ENCODE measurements at places on chromosomes 2 and 18. TPM values are rescaled to one million over a fixed set of nuclear protein-coding genes. Genes with fewer than 3 reads are reported as not detected.

BMP10 gene
- not detected for total RNA-seq

PARD6G gene
- 3.5 TPM for total RNA-seq

- DNase-seq = peak; percentile 19
These were observed 980 bp upstream of the PDE6D start for GRCh38 chr2:231781798-231782726.

- no peak for DNase-seq
These were observed 123.2 kb upstream of the CDCA7 start for GRCh38 chr2:173231465-173231864.

GRCh38 chr2:230614913-230615332, 97.7 kb upstream of the CAB39 start:
- no peak for DNase-seq

GRCh38 chr18:13626544-13626908, 99.8 kb downstream of the FAM210A start:
- no peak for DNase-seq

DNA sequence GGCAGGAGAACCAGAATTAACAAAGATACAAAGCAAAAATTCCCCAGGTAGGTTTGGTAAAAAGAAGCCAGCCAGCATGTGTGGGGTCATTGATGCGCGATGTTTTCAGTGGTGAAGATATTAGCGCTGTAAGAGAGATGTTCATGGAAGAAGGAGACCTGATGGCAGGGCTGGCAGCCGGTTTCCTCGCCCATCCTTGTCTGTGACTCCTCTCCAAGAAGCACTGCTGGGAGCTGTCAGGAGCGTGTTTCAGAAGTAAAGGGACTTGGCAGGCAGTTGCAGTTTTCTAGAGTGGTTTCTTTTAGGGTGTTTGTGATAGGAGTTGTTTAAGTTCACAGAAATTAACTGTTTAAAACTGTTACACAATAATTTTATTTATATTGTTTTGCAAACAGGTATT, 24.6 kb downstream of the TAF1B start:
- no peak for DNase-seq

DNA sequence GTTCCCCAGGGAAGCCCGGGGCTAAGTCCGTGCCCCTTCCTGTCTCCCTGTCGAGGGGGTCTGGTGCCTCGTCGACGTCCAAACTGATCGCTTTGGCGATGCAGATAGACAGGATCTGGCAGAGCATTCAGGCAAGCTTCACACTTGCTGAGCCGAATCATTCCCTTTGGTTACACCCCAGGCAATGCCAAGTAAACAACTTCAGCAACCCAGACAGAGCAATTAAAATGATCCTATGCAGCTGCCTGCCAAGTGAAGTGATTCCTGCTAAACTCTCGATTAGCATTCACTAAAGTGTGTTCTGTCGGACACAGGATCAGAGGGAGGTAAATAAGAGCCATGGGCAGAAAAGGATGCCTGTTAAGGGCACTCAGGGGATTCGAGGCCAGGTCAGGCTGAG, 108.2 kb upstream of the RAB12 start:
- DNase-seq = no peak

DNA sequence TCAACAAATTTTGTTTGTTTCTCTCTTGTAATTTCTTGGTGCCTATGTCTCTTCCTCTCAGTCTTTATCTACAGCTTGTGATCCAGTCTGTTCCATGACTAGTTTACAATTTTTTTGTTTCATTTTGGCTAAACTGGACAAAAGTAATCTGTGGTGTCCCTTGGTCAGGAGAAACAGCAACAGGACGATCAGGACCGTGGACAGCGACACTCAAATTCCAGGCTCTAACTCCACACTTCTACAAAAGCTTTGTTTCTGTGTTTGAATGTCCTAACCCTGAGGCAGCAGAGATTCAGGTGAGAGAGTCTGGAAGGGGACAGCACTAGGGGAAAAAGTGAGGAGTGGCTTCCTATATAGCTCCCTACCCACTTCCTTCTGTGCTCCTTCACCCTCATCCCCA, 593.3 kb upstream of the FANCL start:
- DNase-seq = peak; percentile 24

GRCh38 chr18:47203626-47204464, 27.7 kb upstream of the IER3IP1 start:
- DNase-seq = no peak

- DNase-seq = no peak
These were observed 199.1 kb downstream of the FBXO15 start for GRCh38 chr18:73948497-73948896.

Measured in NCI-H460 (cell line).